EL (cell line): ENCODE measurements at places on chromosomes 13 and 19.
A peak's percentile ranks its signal among the peaks of the same experiment; 100 is the strongest.

GRCh38 chr13:43030548-43030947, 7.2 kb downstream of the DNAJC15 start:
- no peak for DNase-seq

DNA sequence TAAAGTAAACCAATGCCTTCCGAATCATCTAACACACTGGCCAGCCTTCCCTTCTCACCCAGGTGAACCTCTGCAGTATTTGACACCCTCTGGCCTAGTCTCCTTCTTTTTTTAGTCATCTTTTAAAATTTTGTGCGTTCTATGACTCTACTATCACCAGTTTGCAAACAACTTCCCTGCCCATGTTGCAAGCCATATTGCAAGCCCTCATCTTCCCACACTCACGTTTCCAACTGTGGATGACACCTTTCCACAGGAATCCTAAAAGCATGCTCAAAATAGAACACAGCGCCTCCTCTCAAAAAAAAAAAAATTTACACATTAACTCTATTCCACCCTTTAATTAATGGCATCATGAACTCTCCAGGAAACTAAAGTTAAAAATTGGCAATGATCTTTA, 440.1 kb downstream of the EFNB2 start:
- DNase-seq = no peak

GRCh38 chr19:17775245-17775927, 19.6 kb upstream of the B3GNT3 start:
- DNase-seq = peak; percentile 56

GRCh38 chr13:64305246-64305645, 2889.6 kb upstream of the PCDH20 start:
- DNase-seq = peak; percentile 17

DNA sequence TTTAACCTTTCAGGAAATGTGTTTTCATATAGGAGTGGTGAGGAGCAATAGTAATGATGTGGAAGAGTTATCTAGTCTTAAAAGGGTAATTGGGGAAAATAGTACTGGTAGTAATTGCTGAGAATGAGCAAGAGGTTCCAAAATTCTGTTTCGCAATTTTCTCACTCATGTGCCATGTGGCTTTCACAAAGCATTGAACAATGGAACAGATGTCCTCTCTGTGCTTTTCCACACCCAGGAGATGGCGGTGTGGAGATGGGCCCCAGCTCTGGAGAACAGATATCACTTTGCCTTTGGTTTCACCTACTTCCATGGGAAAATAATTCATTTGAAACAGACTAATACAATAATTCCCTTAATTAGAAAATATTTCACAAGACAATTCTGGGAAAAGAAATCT, 170.0 kb upstream of the SLC10A2 start:
- no peak for DNase-seq

DNA sequence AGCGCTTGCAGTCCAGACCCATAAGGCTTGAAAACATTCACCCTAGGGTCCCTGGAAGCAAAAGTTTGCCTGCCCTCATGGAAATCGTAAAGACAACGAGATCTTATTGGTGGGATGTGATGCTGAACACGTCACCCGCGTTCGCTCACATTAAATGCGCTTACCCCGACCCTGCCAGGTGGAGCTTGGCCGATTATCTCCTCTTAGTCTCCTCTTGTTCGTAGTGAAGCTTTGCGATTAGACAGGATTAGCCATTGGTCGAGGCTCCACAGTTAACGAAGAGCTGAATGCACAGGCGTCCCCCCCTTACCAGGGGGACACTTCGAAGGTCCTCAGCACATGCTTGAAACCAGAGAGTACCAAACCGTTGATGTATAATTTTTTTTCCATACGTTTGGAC, 16.0 kb upstream of the KDM4B start:
- no peak for DNase-seq

- DNase-seq = no peak
Observed at GRCh38 chr19:34328982-34329381, 36.0 kb upstream of the GPI start.

- DNase-seq = peak; percentile 66
Observed at GRCh38 chr19:2274931-2275535, 6.9 kb downstream of the PEAK3 start.

- DNase-seq = peak; percentile 92
Observed at GRCh38 chr19:40403262-40403984, 9.8 kb downstream of the PRX start.

GRCh38 chr13:50550151-50550550, 293.3 kb downstream of the DLEU7 start:
- no peak for DNase-seq

DNA sequence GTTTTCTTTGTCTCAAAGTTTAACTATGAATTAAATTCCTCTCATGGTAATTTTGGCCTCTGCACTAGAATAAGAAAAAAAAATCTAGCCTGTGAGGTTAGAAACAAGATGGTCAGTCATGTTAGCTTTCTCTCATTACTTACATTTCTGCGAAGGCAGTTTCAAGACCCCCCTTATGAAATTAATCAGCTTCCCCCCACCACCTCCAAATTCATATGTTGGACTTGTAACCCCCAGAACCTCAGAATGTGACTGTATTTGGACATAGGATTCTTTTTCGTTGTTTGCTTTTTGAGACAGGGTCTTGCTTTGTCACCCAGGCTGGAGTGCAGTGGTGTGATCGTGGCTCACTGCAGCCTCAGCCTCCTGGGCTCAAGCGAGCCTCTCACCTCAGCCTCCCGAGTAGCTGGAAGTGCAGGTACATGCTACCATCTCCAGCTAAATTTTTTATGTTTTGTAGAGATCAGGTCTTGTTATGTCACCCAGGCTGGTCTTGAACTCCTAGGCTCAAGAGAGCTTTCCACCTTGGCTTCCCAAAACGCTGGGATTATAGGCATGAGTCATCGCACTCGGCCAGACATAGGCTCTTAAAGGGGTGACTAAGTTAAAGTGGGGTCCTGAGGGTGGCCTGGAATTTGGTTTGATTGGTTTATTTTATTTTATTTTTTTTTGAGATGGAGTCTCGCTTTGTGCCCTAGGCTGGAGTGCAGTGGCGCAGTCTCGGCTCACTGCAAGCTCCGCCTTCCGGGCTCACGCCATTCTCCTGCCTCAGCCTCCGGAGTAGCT, 1.4 kb downstream of the PLA2G4C start:
- no peak for DNase-seq

GRCh38 chr19:511101-511851, 4.0 kb downstream of the TPGS1 start:
- no peak for DNase-seq

GRCh38 chr19:42054205-42054604, 15.8 kb downstream of the GRIK5 start:
- no peak for DNase-seq

- no peak for DNase-seq
Observed at GRCh38 chr13:22862478-22862877, 318.3 kb upstream of the SGCG start.

DNA sequence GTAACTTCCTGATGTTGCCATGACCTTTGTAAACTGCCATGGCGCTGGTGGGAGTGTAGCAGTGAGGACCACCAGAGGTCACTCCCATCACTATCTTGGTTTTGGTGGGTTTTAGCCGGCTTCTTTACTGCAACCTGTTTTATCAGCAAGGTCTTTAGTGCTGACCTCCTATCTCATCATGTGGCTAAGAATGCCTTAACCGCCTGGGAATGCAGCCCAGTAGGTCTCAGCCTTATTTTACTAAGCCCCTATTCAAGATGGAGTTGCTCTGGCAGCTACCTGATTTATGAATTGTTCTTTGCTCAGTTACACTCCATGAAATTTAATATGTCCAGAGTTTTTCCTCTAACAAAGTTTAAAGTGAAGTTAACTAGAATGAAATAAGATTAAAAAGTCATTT, 4.6 kb upstream of the EPS15L1 start:
- DNase-seq = no peak

DNA sequence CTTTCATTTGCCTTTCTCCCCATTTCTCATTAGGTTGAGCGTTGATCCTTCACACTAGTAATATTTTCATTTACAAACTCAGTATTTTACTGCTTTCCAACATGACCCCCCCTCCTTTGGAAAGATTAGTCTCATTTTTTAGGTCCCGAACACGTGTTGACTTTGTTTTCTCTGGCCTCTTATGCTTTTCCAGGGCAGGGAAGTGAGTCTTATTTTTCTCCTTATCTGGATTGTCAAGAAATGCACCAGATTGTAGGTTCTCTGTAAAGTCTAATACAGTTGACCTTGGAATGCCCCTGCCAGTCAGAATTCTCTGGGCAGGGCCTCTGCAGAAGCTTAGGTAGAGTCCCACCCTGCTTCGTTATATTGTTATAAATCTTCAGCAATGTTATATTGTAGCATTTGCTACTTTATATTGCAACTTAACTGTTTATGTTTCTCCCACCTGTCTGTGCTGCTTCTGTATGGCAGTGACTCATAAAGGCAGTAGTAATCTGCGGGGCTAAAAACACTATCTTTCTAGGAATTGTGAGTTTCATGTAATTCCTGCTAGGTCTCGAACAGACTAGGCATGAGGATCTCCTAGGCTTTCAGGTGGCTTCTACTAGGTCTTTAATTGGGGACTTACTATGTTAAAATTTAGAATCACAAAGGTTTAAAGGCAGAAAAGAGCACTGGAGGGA, 2.0 kb downstream of the TDRD3 start:
- peak; percentile 1 for DNase-seq

GRCh38 chr13:109694972-109695371, 91.4 kb downstream of the IRS2 start:
- no peak for DNase-seq

GRCh38 chr19:48724796-48725753, 5.5 kb upstream of the MAMSTR start:
- peak; percentile 96 for DNase-seq

- no peak for DNase-seq
Observed at GRCh38 chr13:19818223-19818842, 35.6 kb upstream of the PSPC1 start.

- DNase-seq = no peak
Observed at GRCh38 chr19:5170329-5170745, 170.3 kb downstream of the PTPRS start.

DNA sequence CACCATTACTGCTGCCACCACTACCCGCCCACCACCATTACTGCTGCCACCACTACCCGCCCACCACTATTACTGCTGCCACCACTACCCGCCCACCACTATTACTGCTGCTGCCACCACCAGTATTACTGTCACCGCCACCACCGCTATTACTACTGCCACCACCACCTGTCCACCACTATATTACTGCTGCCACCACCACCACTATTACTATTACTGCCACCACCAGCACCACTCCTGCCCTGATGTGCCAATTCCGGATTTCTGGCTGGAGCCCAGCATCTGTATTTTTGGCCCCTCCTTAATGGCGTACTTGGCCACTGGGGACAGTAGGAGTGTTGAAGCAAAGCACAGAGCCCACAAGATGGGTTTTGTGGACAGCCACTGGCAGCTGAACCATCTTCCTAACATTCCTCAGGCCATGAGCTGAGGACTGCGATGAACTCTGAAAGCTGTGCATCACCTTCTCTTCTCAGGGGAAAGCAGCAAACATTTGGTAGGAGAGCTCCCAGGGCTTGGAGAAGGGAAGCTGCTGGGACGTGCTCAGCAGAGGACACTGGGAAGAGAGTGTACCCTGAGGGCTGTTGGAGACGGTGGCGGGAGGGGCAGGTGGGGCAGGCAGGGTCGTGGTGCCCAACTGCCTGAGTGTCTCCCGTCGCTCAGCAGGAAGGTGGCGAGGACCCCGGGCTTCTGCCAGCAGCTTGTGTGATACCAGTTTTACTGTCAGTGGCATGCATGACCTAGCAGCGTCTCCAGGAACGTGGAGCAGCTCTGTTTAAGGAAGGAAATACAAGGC, 23.0 kb downstream of the CUL4A start:
- DNase-seq = no peak

DNA sequence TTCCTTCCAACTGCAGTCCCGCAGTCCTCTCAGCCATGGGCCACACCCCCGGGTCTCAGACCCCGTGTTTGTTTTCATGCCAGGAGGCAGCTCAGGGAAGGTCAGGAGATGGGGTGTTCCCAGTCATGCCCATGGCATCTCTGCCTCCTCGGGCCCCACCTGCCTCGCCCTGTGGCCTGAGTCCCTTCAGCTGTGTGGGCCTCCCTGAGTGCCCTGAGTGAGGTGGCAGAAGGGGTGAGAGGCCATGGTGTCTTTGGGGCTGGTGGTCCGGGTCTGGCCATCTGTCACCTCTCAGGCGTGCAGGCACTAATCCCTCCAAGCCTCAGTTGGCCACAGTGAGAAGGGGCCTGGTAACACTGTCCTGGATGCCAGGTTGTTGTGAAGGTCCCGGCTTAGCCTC, 10.9 kb upstream of the KDM4B start:
- no peak for DNase-seq

DNA sequence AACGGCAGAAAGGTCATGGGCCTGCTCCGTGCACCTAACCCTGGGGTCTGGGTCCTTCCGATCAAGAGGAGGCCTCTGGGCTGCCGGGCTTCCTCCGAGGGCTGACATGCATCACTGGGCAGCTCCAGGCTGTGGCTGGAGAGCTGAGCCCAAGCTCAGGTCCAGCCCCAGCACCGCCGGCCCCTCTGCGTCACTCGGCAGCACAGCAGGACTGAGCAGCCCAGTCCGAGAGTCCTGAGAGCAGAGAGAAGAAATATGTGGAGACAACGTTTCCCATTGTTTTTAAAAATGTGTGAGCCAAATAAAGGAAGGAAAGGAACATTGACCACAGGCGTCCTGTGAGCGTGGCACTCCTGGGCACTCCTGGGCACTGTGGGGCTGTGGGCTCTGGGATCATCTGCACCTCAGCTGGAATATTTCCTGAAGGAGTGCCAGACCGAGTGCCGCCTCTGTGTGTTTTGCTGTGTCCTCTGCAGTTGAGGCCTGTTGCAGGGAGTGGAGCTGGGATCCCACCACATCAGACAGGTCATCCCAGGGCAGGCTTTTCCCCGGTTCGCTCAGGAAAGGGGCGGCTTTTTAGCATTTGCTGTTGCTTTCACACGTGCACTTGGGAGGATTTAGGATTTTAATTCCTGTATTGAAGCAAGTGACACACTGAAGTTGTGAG, 37.8 kb upstream of the TFDP1 start:
- no peak for DNase-seq

DNA sequence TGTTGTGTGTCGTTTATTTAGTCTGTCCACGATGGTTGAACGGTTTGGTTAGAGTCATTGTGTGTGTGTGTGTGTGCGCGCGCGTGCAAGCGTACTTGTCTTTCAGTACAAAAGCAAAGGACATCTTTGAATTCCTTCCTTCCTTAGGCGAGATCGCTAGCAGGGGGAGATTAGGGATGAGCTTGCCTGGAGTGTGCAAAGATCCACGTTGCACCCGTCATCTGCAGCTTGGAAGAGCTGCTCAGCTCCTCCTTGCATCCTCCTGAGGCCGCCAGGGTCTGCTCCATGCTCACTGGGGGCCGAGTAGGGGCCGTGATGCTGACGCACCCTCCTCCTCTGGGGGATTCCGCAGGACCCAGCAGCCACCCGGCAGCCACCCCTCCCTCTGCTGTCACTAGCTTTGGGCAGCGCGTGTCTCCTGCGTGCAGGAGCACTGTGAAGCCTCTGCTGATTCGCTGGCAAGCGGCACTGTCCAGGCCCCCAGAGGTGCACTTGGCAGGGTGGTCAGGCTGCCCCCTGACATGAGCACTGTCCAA, 137.3 kb downstream of the KDM4B start:
- DNase-seq = no peak
